ENCODE measurements at places on chromosomes 6 and 20.

DNA sequence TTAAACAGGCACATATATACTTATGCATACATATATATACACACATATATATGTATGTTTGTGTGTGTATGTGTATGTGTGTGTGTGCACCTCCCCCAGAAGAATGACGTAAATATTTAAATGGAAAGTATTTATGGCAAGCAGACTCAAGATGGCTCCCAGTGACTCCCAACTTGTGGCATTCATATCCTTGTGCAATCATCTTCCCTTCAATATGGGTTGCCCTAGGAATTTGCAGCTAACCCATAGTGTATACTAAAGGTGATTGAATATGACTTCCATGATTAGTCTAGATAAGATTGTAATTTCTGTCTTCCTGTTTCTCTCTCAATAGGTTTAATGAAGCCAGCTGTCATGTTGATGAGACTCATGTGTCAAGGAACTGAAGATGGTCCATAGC, 127.6 kb downstream of the TRDN start:
- DNase-seq = no peak

DNA sequence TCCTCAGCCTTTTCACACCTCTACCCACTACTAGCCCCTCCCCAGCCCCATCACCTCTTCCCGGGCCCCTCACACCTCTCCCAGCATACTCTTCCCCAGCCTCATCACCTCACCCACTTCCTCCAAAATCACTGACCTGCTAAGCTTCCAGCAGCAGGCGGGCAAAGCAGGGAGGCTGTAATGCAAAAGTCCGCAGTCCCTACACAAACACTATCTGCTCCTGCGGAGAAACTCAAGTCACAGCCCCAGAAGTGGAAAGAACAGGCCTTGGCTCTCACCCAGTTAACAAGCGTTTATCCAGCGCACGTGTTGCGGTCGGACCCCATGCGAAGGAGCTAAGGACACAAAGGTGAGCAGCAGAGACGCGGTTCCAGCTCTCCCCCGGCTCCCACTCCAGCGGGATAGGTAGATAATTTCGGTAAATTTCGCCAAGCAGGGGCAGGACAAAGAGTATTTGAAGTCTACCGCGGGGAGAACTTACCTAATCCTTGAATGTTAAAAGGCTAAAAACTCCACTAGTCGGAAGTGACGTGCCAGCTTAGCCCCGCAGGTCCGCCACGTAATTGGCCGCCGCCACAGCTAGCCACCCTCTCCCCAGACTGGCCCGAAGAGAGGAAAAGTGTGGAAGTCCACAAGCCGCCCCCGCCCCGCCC, 728 bp upstream of the TRIM39 start:
- DNase-seq = peak; percentile 78

DNA sequence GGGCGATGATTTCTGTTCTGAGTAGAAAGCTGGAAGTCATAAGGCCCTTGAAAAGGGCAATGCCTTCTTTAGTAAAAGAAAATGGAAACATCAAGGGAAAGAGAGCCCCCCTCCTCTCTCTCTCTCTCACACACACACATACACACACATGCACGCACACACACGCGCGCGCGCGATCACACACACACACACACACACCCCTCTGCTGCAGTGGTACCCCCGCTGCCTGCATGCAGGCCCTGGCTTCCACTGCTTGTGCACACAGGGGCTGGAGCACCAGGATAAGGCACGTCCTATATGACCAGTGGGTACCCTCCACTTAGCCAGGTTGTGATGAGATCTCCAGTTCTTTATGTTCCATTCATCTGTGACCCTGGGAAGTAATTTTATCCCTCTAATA, 300.9 kb downstream of the SLC35F1 start:
- DNase-seq = no peak

GRCh38 chr6:168793649-168794048, 352.7 kb downstream of the SMOC2 start:
- no peak for DNase-seq

GRCh38 chr6:146542881-146543210, 787 bp upstream of the RAB32 start:
- DNase-seq = no peak

Data from NCI-H446 (cell line).